ENCODE measurements at places on chromosomes 11 and 22.
A peak's percentile ranks its signal among the peaks of the same experiment; 100 is the strongest.

DNA sequence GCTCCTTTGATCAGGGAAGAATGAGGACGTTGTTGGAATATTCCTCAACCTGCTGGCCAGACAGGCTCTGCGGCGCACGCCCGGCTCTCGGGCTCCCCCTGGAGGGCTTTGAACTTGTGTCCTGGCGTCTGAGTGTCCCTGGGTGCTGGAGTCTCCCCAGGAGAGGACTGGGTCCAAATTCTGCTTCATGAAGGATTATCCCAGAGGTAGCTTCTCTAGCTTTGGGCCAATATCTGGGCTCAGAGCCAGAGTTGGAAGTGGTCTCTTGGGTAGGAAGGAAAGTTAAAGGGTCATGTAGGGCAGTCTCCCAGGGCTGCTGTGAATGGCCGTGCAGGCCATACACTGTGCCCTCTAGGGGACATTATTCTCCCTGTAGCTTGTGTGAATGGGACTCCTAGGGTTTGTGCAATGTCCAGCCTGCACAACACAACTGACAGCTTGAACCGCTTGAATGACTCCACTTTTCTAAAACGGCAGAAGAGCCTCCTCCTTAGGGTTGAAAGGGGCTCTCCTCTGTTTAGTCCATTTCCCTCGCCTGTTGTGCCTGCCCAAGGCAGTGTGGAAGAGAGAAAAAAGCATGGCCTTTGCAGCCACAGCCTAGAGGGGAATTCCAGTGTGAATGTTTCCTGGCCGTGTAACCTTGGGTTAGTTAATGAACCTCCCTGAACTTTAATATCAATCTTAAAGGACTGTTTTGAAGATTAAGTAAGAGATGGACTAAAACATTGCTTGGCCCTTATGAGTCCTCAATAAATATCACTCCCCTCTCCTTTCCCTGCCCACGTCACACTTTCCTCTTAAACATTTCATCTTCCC lies 111.2 kb upstream of the THY1 start:
- DNase-seq = peak; percentile 31

DNA sequence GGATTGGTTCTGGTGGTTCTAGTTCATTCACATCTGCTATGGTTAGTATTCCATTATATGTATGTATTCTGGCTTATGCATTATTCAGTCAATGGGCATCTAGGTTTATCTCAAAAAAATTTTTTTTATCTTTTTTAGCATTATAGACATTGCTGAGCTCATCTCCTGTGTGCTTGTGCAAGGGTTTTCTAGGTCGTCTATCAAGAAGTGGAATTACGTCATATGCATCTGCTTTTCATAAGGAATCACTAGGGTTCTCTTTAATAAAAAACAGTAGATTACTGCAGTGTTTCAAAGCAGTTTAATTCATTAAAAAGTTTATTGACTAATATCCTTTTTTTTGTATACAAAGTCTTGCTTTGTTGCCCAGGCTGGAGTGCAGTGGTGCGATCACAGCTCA lies 21.3 kb downstream of the TBC1D22A start:
- DNase-seq = no peak

GRCh38 chr11:18299721-18300120 lies 22.2 kb downstream of the HPS5 start:
- DNase-seq = no peak

GRCh38 chr22:27751277-27752070 lies 50.1 kb downstream of the MN1 start:
- no peak for DNase-seq

DNA sequence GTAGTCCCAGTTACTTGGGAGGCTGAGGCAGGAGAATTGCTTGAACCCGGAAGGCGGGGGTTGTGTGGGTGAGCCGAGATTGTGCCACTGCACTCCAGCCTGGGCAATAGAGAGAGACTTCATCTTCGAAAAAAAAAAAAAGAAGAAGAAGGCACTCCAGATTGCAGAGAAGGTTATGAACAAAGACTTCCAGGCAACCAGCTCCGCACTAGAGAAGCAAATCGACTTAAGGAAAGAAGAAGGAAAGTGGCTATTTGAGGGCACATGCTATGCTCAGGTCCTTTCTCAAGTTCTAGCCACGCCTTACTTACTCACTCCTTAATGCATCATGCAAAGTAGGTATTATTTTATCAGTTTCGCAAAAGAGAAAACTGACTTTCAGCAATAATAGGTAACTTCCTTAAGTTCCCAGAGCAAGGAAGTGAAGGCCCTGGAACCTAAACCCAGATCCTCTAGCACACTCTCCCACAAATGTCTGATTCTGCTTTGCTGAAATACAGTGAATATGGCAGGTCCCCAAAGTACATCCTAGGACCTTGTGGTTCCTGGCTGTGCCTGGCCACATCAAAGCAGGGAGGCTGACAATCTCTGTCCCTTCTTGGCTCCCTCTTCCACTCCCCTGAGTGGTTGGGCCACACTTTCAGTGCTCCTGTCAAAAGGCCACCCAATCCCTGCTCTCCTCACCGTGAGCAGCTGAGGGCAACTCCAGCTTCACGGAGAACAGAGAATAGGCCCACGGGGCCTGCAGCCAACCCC lies 14.2 kb downstream of the CD3E start:
- no peak for DNase-seq

DNA sequence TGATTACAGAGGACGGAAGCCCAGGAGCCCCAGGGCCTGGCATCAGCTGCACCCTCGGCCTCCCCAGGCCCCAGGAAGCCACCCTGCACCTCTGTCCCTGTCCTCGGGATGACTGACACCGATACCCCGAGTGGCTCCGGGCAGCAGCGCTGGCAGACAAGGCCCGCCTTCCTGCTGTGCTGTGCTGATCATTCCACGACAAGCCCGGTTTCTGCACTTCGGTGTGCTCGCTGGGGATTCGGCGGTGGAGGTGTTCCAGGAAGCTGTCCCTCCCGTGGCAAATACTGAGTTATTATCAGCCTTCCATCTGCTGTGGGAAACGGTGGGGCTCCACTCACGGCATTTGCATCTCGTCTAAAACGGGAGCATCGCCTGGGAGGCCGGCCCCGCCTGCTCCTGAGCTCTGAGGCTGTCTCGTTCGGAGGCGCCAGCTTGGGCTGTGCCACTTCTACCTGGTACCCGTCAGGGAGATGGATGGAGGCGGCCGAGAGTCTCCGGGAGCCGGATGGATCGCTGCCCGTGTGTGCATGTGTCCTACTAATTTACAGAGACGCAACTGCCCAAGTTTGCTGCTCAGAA lies 506.1 kb downstream of the BRD1 start:
- no peak for DNase-seq

DNA sequence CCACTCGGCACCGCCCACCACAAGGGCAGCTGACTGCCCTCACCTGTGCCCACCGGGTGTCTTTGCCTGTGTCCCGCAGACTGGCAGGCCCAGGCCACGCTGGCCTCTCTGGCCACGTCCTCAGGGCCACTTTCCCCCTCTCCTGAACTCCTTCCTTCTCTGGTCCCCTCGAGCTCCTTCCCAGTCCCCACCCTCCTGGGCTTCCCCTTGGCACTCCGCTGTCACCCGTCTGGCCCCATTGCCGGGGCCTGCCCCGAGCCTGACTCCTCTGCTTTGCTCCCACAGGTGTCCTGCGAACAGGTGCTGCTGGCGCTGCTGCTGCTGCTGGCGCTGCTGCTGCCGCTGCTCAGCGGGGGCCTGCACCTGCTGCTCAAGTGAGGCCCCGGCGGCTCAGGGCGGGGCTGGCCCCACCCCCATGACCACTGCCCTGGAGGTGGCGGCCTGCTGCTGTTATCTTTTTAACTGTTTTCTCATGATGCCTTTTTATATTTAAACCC lies 14.2 kb downstream of the MCAT start:
- no peak for DNase-seq

GRCh38 chr11:57779276-57779675 lies 17.7 kb downstream of the CTNND1 start:
- no peak for DNase-seq
